ENCODE measurements at places on chromosomes 7 and 10. TPM values are rescaled to one million over a fixed set of nuclear protein-coding genes. Genes with fewer than 3 reads are reported as not detected.

- no peak for DNase-seq
- no peaks in the 10 kb centered on the region for H3K27me3 ChIP-seq
- H3K4me1 ChIP-seq: no peaks in the 10 kb centered on the region
- no peaks in the 10 kb centered on the region for H3K36me3 ChIP-seq
- no peak overlapping the region for H3K27ac ChIP-seq
Observed at GRCh38 chr10:12758271-12758670, 243.2 kb downstream of the CCDC3 start.

DNA sequence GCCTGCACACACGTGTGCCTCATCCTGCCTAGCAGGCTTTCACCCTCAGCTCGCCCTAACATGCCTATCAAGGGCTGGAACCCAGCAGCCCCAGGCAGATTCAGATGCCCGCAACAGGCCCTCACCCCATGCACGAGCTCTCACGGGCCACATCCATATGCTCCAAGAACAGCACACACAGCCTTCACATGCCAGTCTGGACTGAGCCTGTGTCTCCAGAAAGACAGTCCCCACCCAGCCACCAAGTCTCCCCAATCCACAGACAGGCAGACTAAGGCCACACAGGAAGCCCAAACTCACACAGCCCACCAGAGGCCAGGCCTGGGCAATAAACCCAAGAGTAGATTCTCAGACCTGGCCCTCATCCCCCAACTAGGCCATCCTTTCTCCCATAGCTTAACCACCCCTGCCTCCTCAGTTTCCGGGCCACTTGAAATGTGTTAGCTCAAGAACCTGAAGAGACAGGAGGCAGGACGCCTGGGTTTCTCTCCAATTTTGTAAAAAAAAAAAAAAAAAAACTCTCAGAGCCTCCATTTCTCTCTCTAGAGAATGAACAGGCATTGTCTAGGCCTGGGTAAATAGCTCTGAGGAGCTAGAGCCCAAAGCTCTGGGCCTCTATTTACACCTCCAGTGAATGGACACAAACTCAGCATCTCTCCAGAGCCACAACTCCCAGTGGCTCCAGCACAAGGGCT lies 6.8 kb downstream of the LDB1 start:
- peaks cover 6% of the 10 kb centered on the region for H3K4me1 ChIP-seq
- peak; percentile 58 for DNase-seq
- H3K27ac ChIP-seq: peak overlapping the region; percentile 90
- peak overlapping the region; percentile 94 for H3K4me3 ChIP-seq

ASB10 gene
- not detected for total RNA-seq

GRCh38 chr10:43389867-43390266 lies 18.4 kb downstream of the FXYD4 start:
- peak overlapping the region; percentile 52 for H3K4me3 ChIP-seq
- peaks cover 16% of the 10 kb centered on the region for H3K4me1 ChIP-seq
- DNase-seq: no peak
- peaks cover 96% of the 10 kb centered on the region for H3K36me3 ChIP-seq

CYP2E1 gene
- 0.77 TPM for total RNA-seq

DNA sequence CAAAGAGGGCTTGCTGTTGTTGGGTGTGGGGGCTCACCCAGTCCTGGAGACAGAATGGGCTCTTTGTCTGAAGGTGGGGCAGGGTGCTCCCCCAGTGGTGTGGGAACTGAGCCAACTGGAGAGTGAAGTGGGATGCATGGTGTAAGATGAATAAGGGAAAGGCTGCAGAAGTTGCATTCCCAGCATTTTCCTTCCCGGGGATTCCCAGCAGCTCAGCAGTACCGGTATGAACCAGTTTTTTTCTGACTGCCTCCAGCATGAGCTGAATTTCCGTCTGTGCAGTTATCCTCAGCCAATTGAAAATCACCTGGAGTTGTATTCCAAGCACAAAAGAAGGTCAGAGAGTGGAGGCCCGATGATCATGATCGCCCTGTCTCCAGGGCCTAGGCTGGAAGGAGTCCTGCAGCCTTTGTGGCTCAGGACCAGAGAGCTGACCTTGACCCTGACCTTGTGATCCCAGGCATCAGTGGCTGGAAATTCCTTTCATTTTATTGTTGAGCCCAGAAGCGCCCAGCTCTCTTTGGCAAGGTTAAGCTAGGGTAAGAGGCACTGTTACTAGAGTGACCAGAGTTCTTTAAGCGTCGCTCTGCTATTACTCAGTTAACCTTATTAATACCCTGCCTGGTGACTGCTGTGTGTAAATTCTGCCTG lies 33.4 kb downstream of the OGDH start:
- no peaks in the 10 kb centered on the region for H3K4me1 ChIP-seq
- no peaks in the 10 kb centered on the region for H3K36me3 ChIP-seq
- no peaks in the 10 kb centered on the region for H3K27me3 ChIP-seq
- H3K4me3 ChIP-seq: no peak overlapping the region
- peak overlapping the region; percentile 81 for H3K27ac ChIP-seq
- DNase-seq: peak; percentile 56

GPR26 gene
- not detected for total RNA-seq

ANKRD16 gene
- 13.3 TPM for total RNA-seq

- DNase-seq: no peak
- H3K4me1 ChIP-seq: no peaks in the 10 kb centered on the region
- H3K27me3 ChIP-seq: no peaks in the 10 kb centered on the region
Observed at GRCh38 chr7:148044173-148044572, 546.4 kb upstream of the C7orf33 start.

- no peaks in the 10 kb centered on the region for H3K4me1 ChIP-seq
- H3K27me3 ChIP-seq: no peaks in the 10 kb centered on the region
- DNase-seq: no peak
Observed at GRCh38 chr10:51427758-51428157, 271.6 kb downstream of the CSTF2T start.

GRCh38 chr10:112519133-112519761 lies 72.2 kb downstream of the VTI1A start:
- H3K4me3 ChIP-seq: no peak overlapping the region
- DNase-seq: no peak
- no peaks in the 10 kb centered on the region for H3K4me1 ChIP-seq
- H3K27me3 ChIP-seq: no peaks in the 10 kb centered on the region

DNA sequence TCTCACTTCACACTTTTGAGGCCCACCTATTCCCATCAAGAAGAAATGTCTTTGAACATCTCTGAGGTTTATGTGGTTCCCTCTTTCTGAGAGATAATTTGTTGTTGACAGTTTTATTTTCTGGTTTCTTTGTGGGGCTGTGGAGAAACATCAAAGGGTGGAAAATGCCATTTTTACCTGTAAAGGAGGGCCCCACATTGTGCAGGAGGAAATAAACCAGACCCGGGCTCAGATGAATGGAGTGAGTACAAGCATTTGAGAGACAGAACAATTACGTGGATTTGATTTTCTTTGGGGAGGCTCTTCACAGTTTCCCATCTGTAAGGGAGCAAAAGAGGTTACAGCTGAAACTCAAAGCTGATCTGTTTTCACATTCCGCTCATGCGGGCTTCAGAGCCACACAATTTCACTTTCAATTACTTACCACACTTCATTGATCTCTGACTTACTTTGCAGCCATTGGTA lies 29.8 kb downstream of the ITPRIP start:
- peaks cover 29% of the 10 kb centered on the region for H3K36me3 ChIP-seq
- DNase-seq: no peak
- H3K4me1 ChIP-seq: no peaks in the 10 kb centered on the region

GRCh38 chr7:21585070-21585724 lies 42.4 kb downstream of the DNAH11 start:
- no peak overlapping the region for H3K27ac ChIP-seq
- no peaks in the 10 kb centered on the region for H3K4me1 ChIP-seq
- no peak for DNase-seq
- peaks cover 41% of the 10 kb centered on the region for H3K27me3 ChIP-seq
- H3K4me3 ChIP-seq: no peak overlapping the region
- H3K36me3 ChIP-seq: no peaks in the 10 kb centered on the region

- peak overlapping the region; percentile 79 for H3K4me3 ChIP-seq
- H3K27me3 ChIP-seq: peaks cover 6% of the 10 kb centered on the region
- no peaks in the 10 kb centered on the region for H3K36me3 ChIP-seq
- peak; percentile 96 for DNase-seq
- H3K4me1 ChIP-seq: no peaks in the 10 kb centered on the region
- H3K27ac ChIP-seq: no peak overlapping the region
Observed at GRCh38 chr10:114304571-114305421, 65.7 kb downstream of the VWA2 start.

DNA sequence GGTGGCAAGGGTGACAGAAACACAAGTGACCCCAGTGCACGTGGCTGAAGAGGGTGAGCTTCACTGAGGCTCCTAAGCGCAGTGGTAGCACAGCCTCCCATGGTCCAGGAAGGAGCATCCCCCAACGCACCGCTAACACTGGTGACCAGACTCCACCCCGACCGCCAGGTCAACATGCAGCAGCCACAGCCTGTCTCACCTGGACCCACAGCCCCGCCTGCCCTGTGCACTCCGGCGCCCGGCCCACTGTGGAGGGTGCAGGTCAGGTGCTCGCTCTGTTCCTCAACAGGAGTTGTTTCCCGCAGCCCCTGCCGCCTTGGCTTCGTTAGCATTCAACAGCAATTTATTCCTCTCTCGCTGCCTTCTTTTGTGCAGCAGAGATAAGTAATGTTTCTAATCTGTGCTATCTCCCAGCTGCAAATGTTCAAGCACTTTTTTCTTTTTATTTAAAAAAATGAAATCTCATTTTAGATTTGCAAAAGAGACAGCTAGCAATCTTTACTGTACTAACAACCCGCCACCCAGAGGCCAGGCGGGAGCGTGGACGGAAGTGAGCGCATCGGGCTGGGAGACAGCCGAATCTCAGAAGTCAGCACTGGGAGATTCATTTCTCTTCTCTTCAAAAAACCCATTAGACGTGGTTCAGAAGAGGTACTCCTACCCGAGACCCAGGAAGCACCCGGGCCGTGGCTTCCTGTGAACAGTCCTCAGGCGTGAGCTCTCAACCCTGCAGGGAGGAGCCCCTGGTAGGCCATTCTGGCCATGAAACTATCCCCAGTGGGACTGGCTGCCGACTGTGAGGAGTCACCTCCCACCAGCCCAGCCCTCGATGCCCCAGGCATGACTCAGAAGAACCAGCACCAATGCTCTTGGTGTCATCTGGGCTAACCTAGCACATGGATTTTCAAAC lies 133.4 kb downstream of the MAD1L1 start:
- DNase-seq: no peak
- H3K4me3 ChIP-seq: no peak overlapping the region
- no peaks in the 10 kb centered on the region for H3K4me1 ChIP-seq
- no peak overlapping the region for H3K27ac ChIP-seq

DNA sequence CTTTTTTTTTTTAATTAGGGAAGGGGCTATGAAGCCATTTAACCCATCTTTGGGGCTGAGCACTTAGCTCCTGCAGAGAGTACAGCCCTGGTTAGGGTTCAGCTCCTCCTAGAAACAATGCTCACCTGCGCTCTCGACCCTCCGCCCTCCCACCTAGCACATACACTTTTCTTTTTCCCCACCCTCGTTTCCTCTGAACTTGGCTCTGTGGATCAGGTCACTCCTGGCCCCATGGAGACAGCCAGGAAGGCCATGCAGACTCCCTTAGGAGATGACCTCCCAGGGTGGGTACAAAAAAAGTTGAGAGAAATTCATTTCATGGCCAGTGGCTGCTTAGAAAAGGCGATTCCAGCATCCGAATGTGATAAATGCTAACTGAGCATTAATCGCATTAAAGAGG lies 15.8 kb downstream of the PAX2 start:
- no peak overlapping the region for H3K4me3 ChIP-seq
- peaks cover 77% of the 10 kb centered on the region for H3K27me3 ChIP-seq
- H3K27ac ChIP-seq: no peak overlapping the region

DNA sequence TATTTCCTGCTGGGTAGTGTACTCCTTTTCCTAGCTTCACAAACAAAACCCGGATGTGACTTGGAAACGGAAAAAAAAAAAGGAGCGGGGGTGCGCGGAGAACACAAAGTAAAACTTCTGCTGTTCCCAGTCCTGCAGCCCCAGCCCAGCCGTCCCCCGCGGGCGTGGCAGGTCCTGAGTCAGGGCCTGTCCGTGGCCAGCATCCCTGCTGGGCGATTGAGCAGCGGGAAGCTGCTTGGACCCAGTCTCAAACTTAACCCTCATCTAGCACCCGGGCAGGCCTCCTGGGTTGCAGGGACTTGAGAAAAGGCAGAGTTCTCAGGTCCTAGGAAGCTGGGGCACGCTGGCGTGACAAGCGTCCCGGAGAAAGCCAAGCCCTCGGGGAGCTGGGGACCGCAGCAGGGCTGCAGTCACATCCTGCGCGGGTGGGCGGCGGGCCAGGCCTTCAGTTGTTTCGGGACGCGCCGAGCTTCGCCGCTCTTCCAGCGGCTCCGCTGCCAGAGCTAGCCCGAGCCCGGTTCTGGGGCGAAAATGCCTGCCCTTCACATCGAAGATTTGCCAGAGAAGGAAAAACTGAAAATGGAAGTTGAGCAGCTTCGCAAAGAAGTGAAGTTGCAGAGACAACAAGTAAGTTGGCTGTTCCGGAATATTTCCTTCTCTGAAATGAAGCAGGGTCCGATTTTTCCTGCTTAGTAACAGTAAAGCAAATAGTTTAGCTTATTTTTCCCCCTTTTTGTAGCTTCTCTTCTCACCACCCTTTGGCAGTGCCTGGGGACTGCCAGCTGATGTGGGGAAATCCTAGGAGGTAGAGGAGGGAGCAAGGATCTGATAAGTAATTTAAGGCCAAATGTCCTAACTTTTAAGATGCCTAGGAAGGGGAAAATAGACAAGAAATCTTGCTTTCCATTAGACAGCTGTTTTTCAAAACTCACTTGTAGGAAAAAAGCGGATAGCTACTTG lies at the start of gene GNG11:
Gene GNG11 (plus strand): TSS at position 129 of the 960 bp plus-strand sequence. CDS start 403 bp downstream, at position 532.
- H3K4me1 ChIP-seq: no peaks in the 10 kb centered on the region
- no peaks in the 10 kb centered on the region for H3K27me3 ChIP-seq
- H3K4me3 ChIP-seq: peak within 1 kb of the TSS; percentile 78
- DNase-seq: peak; percentile 84
- no peaks in the 10 kb centered on the region for H3K36me3 ChIP-seq
- peak within 1 kb of the TSS; percentile 77 for H3K27ac ChIP-seq

STEAP1B gene
- total RNA-seq: 54.2 TPM

CFAP46 gene
- 9.8 TPM for total RNA-seq

GRCh38 chr7:79598351-79598750 lies 144.9 kb upstream of the MAGI2 start:
- no peaks in the 10 kb centered on the region for H3K36me3 ChIP-seq
- DNase-seq: no peak
- H3K27ac ChIP-seq: no peak overlapping the region
- no peaks in the 10 kb centered on the region for H3K4me1 ChIP-seq
- H3K4me3 ChIP-seq: no peak overlapping the region

- H3K4me3 ChIP-seq: no peak overlapping the region
- H3K36me3 ChIP-seq: no peaks in the 10 kb centered on the region
- no peak overlapping the region for H3K27ac ChIP-seq
- no peak for DNase-seq
Observed at GRCh38 chr10:114278140-114278883, 39.3 kb downstream of the VWA2 start.

VGF gene
- total RNA-seq: not detected

TMEM130 gene
- total RNA-seq: 0.35 TPM

LRRN3 gene
- not detected for total RNA-seq

GRCh38 chr10:14782691-14783363 lies 8.1 kb upstream of the FAM107B start:
- peak; percentile 45 for DNase-seq
- no peak overlapping the region for H3K27ac ChIP-seq
- H3K36me3 ChIP-seq: no peaks in the 10 kb centered on the region
- H3K27me3 ChIP-seq: no peaks in the 10 kb centered on the region
- no peaks in the 10 kb centered on the region for H3K4me1 ChIP-seq
